ENCODE measurements at places on chromosomes 2 and 18. TPM values are rescaled to one million over a fixed set of nuclear protein-coding genes. Genes with fewer than 3 reads are reported as not detected.

The RGPD5 gene
- total RNA-seq = 18.6 TPM

The ZNF804A gene
- not detected for total RNA-seq

The SAG gene
- not detected for total RNA-seq

The SDC1 gene
- 307 TPM for total RNA-seq

The WNT6 gene
- total RNA-seq = not detected

The DPYSL5 gene
- total RNA-seq = not detected

The G6PC2 gene
- total RNA-seq = not detected

The IL36B gene
- total RNA-seq = not detected

The CFC1 gene
- not detected for total RNA-seq

The CMPK2 gene
- 5.5 TPM for total RNA-seq

The XIRP2 gene
- not detected for total RNA-seq

The GAL3ST2 gene
- total RNA-seq = not detected

The ANKAR gene
- total RNA-seq = 0.94 TPM

The MC4R gene
- total RNA-seq = not detected

The GRHL1 gene
- total RNA-seq = 5.5 TPM

The TMEM169 gene
- 0.08 TPM for total RNA-seq

The SLC9A4 gene
- total RNA-seq = not detected

Measured in HT-29 (cell line).